ENCODE measurements at places on chromosomes 4 and X.
A peak's percentile ranks its signal among the peaks of the same experiment; 100 is the strongest.

GRCh38 chr4:122806981-122807679 lies 19.5 kb upstream of the FGF2 start:
- DNase-seq = no peak

DNA sequence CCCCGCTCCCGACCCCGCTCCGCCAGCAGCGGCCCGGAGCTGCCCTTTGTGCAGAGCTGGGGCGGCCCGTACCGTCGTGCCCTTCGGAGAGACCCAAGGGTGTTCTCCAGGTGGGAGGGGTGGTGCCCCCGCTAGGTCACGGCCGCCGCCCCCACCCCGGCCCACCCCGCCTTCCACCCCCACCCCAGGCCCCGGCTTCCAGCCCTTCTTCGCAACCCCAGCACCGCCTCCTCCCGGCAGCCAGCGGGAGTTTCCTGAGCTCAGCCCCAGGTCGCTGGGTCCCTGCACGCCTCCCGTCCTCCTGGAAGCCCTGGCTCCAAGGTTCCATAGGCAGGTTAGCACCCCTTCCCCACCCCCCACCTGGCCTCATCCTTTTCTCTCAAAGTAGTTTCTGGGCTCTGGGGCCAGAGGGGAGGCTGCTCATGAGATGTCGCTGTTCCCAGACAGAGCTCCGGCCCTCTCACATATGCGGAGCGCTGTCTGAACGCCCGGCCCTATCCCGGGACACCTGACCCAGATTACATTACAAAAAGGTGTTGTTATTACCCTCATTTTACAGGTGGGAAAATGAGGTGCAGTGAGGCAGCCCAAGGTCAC lies 25.2 kb upstream of the FGFR3 start:
- DNase-seq = no peak

DNA sequence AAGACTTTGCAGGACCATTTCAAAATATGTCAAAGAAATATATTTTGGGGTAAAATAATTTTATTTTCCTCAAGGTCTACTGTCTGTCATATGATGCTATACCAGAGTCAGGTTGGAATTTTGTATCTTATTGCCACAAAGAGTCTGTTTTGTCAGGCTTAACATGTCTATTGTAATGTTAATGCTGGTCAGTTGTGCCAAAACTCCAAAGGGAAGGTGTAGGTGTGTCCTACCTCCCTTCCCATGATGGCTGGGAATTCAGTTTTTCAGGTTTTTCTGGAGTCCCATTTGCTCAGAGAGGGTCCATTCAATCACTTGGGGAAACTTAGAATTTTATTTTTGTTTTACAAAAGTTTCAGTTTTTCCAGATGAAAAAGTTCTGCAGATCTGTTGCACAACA lies 33.3 kb upstream of the SLC25A4 start:
- no peak for DNase-seq

GRCh38 chrX:47637546-47638195 lies 7.9 kb upstream of the CFP start:
- DNase-seq = no peak

GRCh38 chr4:40281913-40282312 lies 53.2 kb upstream of the CHRNA9 start:
- no peak for DNase-seq

GRCh38 chrX:153981771-153982533 lies 9.4 kb downstream of the TMEM187 start:
- no peak for DNase-seq

GRCh38 chr4:113646442-113646822 lies 115.1 kb downstream of the CAMK2D start:
- DNase-seq = no peak

GRCh38 chr4:113273721-113274220 lies 224.3 kb downstream of the ANK2 start:
- no peak for DNase-seq

- DNase-seq = no peak
Observed at GRCh38 chrX:104324461-104325212, 69.9 kb upstream of the ESX1 start.

GRCh38 chr4:105843941-105844340 lies 51.3 kb upstream of the NPNT start:
- DNase-seq = no peak

GRCh38 chr4:155428128-155428527 lies 51.4 kb upstream of the MAP9 start:
- no peak for DNase-seq

DNA sequence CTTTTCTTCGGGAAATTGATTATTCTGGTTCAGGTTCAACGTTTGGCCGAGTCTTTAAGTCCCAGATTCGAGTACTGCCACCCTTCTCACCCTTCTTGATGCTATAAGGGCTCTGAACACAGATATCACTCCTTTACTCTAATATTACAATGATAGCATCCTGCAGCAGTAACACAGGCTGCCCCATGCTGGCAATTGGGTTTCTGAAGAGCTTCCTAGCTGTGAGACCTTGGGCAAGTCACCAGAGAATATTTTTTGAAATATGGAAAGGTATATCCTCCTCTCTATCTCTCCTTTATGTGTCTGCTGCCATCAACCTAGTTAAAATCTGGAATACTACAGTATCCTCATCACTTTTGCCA lies 297 bp upstream of the MTMR8 start:
- DNase-seq = no peak

GRCh38 chr4:20832826-20833225 lies 132.6 kb downstream of the PACRGL start:
- no peak for DNase-seq

GRCh38 chr4:14602206-14602605 lies 400.1 kb upstream of the CPEB2 start:
- no peak for DNase-seq

DNA sequence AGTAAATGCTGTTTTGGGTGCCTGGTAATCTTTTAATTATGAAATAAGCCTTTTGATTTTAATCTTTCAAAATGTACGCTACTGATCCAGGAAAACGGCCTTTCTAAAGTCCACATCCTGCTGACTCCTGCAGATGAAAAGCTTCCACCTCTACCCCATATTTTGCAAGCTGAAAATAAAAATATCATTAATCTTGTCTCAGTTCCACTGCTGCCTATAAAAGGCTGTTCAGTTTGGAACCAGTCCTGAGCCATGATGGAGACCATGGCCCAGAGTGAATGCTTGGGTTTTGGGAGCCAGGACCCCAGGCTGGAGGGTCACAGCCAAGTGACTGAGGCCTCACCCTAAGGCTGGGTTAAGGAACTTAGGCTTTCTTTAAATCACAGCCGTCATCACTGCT lies 110.8 kb downstream of the AFF1 start:
- DNase-seq = no peak

GRCh38 chr4:123555233-123555806 lies 158.7 kb downstream of the SPRY1 start:
- DNase-seq = peak; percentile 67

GRCh38 chr4:105714071-105714521 lies 5.5 kb downstream of the GSTCD start:
- DNase-seq = no peak

- DNase-seq = no peak
Observed at GRCh38 chr4:54840992-54841768, 183.4 kb downstream of the KIT start.

DNA sequence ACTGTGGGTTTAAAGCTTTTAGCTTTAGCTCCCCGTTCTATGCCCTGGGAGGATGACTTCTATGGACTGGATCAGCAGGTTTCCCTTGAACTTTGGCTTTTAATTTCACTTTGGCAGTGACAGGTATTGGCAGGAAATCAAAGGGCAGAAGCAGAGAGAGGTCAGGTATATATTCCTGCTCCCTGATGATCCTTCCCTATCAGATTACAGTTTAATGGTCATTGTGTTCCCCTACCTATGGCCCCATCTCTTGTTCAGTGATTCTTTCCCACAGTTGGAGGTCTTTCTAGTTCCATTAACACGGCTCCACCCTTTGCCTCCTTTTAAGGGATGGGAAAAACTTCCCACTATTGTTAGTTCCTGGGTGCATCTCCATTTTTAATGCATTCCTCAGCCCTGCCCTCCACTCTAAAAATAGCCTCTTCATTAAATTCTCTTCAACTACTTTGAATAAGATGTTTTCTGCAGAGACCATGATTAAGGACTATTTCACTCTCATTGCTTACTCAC lies 107.8 kb upstream of the TMEM47 start:
- DNase-seq = no peak

DNA sequence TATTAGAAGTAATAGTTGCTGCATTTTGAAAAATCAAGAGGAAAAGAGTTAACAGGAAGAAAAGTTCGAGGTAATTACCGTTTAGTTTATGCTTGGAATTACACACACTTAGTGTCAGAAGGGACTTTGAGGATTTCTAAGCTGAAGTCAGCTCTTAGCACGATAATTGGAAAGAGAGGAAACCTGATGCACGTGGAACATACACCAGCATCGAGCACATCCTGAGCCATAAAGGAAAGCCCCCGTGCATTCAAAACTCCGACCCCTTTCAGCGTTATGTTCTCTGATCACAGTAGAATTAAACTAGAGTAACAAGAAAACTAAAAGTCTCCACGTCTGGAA lies 400 bp upstream of the PAQR3 start:
- peak; percentile 34 for DNase-seq

Measured in NCI-H1105 treated with DMSO at 0.1 percent for 48 hours (cell line).